ENCODE measurements at places on chromosomes 16 and 17.
A peak's percentile ranks its signal among the peaks of the same experiment; 100 is the strongest.

GRCh38 chr17:45132572-45133463 lies 503 bp upstream of the PLCD3 start:
- DNase-seq, result peak; percentile 88

GRCh38 chr16:79181419-79181818 lies 419.1 kb downstream of the MAF start:
- no peak for DNase-seq

- DNase-seq, result no peak
These were observed 99.4 kb downstream of the NPIPB11 start for GRCh38 chr16:29306943-29307597.

DNA sequence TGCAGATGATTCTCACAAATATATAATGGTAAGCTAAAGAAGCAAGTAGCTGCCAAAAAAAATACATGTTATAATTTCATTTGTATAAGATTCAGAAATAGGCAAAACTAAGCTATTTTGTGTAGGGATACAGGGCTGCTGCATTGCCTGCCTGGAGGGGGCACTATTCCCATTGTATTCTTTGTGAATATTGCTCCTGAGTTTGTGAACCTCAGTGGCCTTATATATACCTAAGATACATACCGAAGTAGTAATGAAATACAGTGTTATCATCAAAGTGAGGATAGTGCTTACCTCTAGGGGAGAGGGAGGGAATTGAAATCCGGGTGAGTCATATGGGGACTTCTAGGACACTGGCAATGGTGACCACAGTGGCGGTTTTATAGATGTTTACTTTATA lies 53.5 kb downstream of the C17orf58 start:
- no peak for DNase-seq

GRCh38 chr17:13038931-13039665 lies 21.3 kb upstream of the ELAC2 start:
- DNase-seq, result no peak

- DNase-seq, result peak; percentile 48
These were observed 26.8 kb upstream of the PRKCA start for GRCh38 chr17:66275651-66276050.

DNA sequence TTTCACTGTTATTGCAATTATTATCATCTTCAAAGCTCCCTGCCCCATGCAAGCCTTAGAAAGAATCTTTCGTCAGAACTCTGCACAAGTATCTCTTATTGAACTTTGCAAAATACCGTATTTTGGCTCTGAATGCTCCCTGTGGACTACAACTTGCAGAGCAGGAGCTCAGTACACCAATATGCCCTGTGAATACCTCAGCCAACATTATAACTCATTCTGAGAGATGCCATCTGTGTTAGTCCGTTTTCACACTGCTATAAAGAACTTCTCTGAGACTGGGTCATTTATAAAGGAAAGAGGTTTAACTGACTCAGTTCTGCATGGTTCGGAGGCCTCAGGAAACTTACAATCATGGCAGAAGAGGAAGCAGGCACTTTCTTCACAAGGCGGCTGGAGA lies 87.2 kb upstream of the XYLT1 start:
- no peak for DNase-seq

DNA sequence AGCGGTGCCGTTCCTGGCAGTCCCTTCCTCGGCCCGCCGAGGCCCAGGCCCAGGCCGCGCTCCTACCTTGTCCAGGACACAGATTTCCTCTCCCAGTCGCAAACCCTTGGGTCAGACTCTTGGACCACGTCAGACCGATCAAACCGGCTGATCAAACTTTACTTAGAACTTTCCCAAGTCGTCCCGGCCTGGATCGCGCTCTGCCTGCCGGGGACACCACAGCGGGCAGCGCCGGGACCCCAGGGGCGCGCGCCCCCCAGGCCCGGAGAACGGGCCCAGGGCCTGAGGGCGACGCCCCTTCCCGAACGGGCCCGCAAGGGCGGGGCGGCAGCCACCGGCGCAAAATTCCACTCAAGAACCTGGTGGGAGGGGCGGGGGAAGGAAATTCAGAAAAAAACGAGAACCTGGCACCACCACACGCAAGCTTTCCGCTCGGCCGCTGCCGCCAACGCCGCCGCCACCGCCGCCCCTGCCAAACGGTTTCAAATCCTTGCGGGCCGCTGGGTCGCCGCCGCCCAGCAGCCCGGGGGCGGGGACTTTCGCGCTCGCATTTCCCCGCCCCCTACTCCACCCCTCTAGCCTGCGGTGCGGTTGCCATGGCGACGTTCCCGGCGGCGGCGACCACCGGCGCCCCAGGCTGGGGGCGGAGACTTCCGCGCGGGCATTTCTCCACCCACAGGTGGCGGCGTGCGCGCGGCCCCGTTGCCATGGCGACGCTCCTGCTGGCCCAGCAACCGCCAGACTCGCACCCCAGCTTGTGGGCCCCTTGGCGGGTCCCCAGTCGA lies at the start of gene CEP112:
CEP112 (minus strand) TSS at position 541 of the 785 bp plus-strand sequence.
- DNase-seq, result peak; percentile 56

GRCh38 chr17:20925091-20925490 lies 117.7 kb downstream of the USP22 start:
- DNase-seq, result no peak

DNA sequence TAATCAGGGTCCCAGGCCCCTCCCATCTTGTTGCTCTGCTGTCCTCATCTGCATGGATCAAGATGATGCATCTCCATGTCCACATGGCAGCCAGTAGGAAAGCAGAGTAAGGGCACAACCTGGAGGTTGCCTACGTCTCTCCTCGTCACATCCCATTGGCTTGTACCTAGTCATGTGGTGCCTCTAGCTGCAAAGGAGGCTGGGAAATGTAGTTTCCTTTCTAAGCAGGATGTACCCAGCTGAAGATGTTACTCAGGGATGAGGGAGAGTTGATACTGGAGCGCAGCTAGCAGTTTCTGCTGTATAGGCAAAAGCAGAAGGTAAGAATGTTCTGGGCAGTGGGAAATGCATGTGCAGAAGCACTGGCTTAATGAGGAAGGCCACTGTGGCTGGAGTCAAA lies 20.8 kb downstream of the ABCC1 start:
- no peak for DNase-seq

DNA sequence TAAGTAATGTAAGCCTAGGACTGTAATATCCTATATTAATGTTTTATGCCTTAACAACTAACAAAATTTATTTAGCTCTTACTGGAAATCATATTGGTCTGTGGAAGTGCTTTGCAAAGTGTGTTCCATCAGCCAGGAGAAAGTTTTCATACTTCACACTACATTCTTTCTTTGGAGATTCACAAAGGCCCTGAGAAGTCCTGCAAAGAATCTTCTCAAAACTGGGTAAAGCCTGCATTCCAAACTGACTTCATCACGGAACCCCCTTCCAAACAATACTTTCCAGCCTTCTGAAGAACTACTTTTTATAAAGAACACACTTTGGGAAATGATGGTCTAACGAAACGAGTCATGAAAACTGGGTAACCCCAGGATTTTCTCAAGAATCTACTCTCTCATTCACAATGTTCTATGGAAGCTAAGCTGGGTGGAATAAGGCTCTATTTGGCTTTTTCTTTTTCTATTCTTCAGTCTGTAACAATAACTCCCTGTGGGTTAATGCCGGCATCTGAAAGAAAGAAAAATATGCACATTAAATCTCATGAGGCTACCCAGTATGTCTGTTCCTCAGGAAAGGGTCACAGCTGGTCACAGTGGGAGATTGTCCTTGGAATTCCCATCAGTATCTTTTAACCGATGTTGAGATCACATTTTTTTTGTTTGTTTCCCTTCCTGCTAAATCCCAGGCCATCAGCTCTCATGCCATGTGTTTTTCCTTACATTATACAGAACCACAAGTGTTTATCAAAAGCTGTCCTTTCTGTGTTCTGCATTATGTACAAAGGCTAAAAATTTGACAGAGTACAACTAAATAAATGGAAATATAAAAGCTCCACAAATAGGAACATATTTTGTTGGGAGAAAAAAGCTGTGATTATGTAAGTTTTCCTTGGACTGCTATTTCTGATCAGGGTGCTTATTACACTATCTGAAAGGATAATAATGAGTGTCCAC lies 12.8 kb upstream of the AKAP1 start:
- DNase-seq, result no peak

DNA sequence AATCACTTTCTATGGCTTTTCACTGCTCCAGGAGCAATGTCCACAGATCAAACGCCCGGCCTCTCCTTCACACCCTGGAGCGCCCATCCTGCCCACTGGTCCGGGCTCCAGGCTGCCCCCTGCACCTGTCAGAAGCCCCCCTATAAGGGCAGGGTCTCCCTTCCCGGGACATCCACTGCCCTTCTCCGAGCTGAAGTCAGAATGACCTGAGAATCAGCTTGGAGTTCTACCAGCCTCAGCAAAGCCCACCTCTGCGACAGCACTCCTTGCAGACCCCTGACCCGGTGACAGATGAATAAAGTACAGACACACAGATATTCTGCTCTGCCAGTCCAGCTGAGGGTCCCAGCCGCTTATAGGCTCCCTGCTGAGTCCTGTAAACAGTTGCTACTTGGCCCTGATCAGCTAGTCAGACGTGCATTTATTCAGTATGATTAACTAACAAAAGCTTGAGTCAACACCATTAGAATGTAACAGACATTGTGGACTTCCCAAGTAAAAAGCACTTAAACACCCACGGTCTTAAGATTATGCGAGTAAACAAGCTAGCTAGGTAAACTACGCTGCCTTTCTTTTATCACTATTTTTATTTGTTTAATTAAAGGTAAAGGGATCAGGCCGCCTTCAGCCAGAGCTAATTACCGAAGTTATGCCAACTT lies 4.8 kb downstream of the SLC7A5 start:
- DNase-seq, result no peak

- DNase-seq, result no peak
These were observed 1751.4 kb downstream of the TP53TG3F start for GRCh38 chr16:35210681-35211433.

DNA sequence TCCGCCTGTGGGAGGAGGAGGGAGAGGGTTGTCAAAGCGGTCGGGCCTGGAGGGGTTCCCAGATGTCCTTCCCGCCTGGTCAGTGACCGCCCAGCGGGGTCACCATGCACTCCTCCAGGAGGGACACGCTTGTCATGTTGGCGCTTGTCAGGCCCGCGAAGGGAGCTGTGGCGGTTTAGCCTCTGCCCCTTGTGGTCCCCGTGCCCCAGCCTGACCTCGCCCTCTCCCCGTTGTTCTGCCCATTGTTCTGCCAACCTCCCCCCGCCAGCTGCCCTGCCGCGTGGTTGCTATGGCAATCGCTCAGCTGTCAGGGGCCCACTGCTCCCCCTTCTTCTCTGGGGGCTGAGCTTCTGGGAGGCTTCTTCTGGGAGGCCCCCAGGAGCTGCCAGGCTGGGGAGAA lies 146.4 kb upstream of the CIBAR2 start:
- no peak for DNase-seq

DNA sequence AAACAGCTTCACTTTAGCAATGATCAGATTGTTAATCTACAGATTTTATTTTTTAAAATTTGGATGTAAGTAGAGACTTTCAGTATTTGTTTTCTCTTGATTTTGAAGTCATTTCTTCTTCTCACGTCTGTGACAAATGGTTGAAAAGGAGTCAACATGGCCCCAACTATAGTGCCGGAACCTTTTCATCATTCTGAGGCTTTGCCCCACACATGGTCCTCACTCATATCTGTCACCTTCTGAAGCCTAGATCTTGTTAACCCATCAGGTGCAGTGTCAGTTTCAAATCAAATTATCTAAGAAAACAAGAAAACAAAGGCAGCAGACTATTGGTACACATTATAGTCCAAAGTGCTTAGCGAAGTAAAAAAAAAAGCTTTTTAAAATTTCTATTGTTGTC lies 124.1 kb downstream of the TRIM37 start:
- DNase-seq, result no peak

GRCh38 chr16:23768581-23768980 lies 13.8 kb downstream of the CHP2 start:
- DNase-seq, result no peak

GRCh38 chr17:60392845-60393702 lies 1.1 kb upstream of the USP32 start:
- peak; percentile 33 for DNase-seq

DNA sequence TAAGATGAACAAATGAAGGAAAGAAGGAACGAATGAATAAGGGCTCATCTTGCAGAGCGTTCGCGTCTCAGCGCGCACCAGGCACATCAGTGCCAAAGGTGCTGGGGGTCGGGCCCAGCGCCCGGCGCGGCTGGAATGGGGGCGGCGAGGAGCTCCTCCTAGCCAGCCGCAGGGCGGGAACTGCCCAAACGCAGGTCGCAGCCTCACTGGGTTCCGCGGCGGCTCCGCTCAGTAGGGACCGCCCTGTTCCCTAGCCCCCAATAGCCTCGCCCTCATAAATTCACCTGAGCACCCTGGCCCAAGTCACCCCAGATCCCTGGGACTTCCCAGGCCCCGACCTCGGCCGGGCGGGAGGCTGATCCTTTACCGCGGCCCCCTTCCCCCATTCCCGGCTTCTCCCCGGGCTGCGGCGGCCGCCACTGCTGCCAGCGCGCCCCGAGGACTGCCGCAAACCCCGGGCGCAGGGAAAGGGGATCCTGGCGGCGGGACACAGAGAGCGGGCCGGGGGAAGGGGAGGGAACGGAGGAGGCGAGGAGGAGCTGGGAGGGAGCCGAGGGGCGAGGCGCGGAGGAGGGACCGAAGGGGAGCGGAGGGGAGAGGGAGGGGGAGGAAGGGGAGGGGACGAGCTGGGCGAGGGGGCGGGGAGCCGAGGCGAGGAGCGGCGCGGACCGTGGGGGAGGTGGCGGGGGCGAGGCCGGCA lies 377 bp upstream of the CRHR1 start:
- no peak for DNase-seq

- DNase-seq, result no peak
These were observed 17.9 kb downstream of the USP7 start for GRCh38 chr16:8945626-8946296.

DNA sequence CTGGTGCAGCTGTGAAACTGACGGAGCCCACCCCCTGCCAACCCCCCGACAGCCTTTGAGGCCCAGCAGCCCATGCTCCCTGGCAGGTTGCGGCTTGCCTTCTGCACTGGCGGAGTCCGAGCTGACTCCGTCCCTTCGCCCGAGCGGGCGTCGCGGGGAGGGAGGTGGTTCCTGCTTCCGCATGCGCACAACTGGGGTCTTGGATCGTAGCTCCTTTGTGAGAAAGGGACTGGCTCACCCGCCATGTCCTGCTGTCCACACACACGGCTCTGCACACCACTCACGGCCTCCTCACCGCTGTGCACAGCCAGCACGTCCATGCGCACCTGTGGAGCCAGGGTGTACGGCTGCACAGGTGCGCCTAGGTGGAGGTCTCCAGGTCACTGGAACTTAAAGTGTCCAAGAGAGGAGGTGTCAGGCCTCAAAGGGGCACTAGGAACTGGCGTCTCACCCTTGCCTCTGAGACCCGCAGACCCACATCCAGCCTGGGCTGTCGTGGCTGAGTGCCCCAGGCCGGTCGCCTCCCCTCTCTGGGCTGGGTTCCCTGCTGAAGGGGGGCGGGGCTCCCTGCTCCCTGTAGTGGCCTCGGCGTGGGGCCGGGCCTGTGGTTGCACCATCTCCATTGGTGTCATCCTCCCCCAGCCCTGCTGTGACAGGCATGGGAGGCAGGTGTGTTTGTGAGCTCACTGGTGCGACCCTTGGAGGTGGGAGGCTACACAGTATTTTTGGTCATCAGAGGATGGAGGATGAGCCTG lies 45.3 kb downstream of the JPH3 start:
- DNase-seq, result no peak

- DNase-seq, result no peak
These were observed 10.6 kb upstream of the ENGASE start for GRCh38 chr17:79064026-79064425.

GRCh38 chr17:75830164-75831031 lies 13.8 kb downstream of the UNC13D start:
- DNase-seq, result no peak

GRCh38 chr16:89199241-89200123 lies 855 bp downstream of the SLC22A31 start:
- DNase-seq, result no peak

Measured in tibial artery (tissue), 4 donors.